SJSA1 (cell line): ENCODE measurements at places on chromosomes 2 and 18. TPM values are rescaled to one million over a fixed set of nuclear protein-coding genes. Genes with fewer than 3 reads are reported as not detected.

Gene RNU2-63P
- total RNA-seq = 34.9 TPM in 1 of 2 replicates, not detected in the other

Gene CYP27C1
- total RNA-seq = 0.63 and 2.7 TPM in 2 replicates

Gene ZSWIM2
- total RNA-seq = not detected in 2 replicates

Gene CD226
- 0.39 TPM in 1 of 2 replicates, not detected in the other for total RNA-seq

Gene SCYGR8
- not detected in 2 replicates for total RNA-seq

Gene CTIF
- 48.2 and 91.5 TPM in 2 replicates for total RNA-seq

Gene CFAP65
- not detected in 2 replicates for total RNA-seq

GRCh38 chr18:48580782-48581181, 42.0 kb downstream of the CTIF start:
- no peak for DNase-seq
- H3K27ac ChIP-seq = no peak overlapping the region
- no peaks in the 10 kb centered on the region for H3K27me3 ChIP-seq
- H3K4me1 ChIP-seq = peaks cover 11% of the 10 kb centered on the region; the same call in 1 of the 2 replicates
- peaks cover 66% of the 10 kb centered on the region for H3K36me3 ChIP-seq

- no peaks in the 10 kb centered on the region for H3K4me1 ChIP-seq
- no peak for DNase-seq
- no peak overlapping the region for H3K27ac ChIP-seq
- H3K27me3 ChIP-seq = no peaks in the 10 kb centered on the region
These were observed 246.7 kb upstream of the EPHA4 start for GRCh38 chr2:221818616-221819320.

DNA sequence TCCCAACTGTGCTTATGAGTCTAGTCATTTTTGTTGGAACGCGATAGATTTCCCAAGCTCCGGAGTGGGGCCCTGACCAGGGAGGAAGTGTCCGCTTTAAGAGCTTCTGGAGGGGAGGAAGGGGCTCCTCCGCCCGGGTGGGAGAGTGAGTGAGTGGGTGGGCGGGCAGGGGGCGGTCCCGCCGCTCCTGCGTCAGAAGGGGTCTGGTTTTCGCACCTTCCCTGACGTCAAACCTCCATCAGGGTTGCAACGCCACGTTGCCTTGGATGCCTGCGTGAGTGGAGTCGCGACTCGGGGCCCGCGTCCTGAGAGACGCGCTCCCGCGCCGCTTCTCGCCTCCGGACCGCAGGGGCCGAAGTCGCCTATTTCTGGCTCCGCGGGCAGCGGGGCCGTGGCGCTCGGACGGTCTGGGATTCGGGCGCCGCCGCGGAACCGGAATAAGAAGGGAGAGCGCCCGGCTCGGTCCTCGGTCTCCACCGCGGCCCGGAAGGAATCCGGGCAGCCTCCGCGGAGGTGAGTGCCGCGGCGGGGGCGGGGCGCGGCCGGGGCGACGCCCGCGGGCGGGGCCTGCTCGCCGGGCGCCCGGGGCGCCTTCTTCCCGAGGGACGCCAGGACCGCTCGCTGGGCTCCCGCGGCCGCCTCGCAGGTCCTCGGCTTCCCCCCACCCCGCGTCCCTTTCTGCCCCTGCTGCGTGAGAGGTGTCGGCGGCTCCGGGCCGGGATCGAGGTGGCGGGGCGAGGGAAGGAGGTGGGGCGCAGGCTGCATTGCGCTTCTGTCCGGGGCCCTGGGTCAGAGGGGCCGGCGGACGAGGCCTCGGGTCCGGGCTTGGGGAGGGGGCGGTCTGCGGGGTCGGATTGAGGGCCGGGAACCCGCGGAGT, at the start of gene ZDBF2:
Gene ZDBF2 (plus strand): TSS at position 230 of the 878 bp plus-strand sequence. CDS start 7,187 bp downstream, outside the sequence.
- H3K36me3 ChIP-seq = peaks cover 5% of the 10 kb centered on the region; the same call in 1 of the 2 replicates

DNA sequence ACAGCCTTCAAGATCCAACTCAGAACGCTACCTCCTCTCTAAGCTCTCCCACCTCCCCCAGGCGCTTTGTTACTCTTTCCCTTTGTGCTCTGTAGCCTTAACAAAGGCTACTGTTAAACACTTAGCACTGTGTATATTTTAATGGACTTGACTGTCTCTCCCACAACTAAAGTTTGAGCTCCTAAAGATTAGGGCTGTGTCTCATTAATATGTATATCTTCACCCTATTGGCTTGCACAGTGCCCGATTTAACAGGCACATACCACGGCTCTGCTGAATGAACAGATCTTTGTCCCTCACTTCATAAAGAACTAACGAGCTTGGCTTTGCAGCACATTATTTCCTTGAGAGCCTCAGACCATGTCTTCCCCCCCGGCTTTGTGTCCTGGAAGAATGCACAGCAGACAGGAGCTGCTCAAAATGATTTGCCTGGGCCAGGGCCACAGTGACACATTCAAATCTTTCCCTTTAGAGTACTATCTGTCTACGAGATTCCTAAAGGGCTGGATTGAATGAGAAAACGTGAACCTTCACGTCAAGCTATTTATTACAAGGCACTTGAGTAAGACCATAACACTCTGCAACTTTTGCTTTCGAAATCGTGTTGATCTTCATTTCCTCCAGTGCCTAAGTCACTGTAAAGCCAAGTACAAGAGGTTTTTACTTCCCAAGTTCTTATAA, 22.1 kb downstream of the ABHD3 start:
- H3K36me3 ChIP-seq = peaks cover 9% of the 10 kb centered on the region; the same call in 1 of the 2 replicates
- H3K27ac ChIP-seq = peak overlapping the region; percentile 63
- no peaks in the 10 kb centered on the region for H3K27me3 ChIP-seq
- no peak for DNase-seq

DNA sequence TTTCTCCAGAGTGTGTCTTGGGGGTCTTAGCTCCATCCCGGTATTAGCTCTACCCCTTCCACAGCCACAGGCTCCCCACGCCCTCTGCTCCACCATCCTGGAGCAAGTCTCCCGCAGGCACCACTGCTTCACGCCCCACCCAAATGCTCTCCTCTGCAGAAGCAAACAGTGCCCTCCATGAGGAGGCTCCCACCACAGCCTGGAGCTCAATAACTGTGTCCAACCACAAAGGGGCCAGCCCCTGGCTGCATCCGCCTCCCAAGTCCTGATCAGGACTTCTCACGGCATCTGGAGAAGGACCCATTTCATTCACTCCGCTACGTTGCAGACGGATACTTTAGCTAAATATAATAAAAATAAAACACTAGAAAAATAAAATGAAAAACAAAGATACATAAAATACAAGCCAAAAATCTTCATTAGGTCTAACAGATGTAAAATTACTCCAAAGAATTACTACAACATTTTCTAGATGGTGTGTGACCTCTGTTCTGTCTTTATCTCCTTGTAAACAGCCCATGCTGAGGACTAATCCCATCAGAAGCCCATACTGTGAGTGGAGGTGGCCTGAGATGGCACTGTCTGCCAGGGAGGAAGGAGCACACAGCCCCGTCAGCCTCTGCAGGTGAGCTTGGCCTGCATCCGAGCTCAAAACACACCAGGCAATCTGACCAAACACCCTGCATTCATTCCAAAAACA, 210.8 kb upstream of the RAB6C start:
- no peak for DNase-seq
- H3K4me3 ChIP-seq = no peak overlapping the region
- H3K4me1 ChIP-seq = no peaks in the 10 kb centered on the region
- no peaks in the 10 kb centered on the region for H3K36me3 ChIP-seq
- no peaks in the 10 kb centered on the region for H3K27me3 ChIP-seq
- H3K27ac ChIP-seq = no peak overlapping the region

DNA sequence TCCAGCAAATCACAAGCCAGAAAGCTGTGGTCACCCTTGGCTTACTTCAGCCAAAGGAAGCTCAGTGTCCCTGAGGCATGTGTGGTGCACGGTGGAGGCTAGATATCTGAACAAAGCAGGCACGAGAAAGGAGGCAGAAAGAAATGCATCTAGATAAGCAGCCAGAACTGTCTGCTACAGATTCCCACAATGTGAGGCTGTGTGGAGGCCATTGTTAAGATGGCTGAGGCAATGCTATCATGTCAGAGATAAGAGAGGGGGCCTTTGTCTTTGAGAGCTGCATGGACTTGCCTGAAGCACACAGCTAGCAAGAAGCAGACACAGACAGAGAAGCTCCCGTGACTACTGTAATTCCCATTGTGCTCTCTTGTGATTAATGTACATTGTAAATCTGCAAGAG, 110.5 kb upstream of the LYPD6 start:
- no peak for DNase-seq
- no peaks in the 10 kb centered on the region for H3K4me1 ChIP-seq
- no peak overlapping the region for H3K4me3 ChIP-seq
- H3K27me3 ChIP-seq = no peaks in the 10 kb centered on the region

- H3K27me3 ChIP-seq = no peaks in the 10 kb centered on the region
- H3K4me1 ChIP-seq = peaks cover 60% of the 10 kb centered on the region
- no peak overlapping the region for H3K4me3 ChIP-seq
- DNase-seq = peak; percentile 21
- H3K36me3 ChIP-seq = no peaks in the 10 kb centered on the region
These were observed 112.7 kb downstream of the MCFD2 start for GRCh38 chr2:46802665-46803546.

- no peak overlapping the region for H3K27ac ChIP-seq
- H3K27me3 ChIP-seq = no peaks in the 10 kb centered on the region
- DNase-seq = no peak
- no peak overlapping the region for H3K4me3 ChIP-seq
- H3K36me3 ChIP-seq = no peaks in the 10 kb centered on the region
- no peaks in the 10 kb centered on the region for H3K4me1 ChIP-seq
These were observed 12.6 kb upstream of the ID2 start for GRCh38 chr2:8669157-8669817.

- no peak for DNase-seq
- H3K27ac ChIP-seq = no peak overlapping the region
- peaks cover 19% of the 10 kb centered on the region for H3K27me3 ChIP-seq
These were observed 25.1 kb downstream of the TIMM21 start for GRCh38 chr18:74173434-74173750.

DNA sequence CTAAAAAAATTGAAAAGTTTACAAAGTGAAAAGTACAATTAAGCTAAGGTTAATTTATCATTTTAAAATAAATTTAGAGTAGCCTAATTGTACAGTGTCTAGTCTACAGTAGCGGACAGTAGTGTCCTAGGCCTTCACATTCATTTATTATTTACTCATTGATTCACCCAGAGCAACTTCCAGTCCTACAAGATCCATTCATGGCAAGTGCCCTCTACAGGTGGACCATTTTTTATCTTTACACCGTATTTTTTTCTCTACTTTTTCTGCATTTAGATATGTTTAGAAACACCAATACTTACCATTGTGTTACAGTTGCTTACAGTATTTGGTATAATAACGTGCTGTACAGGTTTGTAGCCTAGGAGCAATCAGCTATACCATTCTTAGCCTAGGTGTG, 84.1 kb downstream of the TSN start:
- H3K36me3 ChIP-seq = no peaks in the 10 kb centered on the region
- no peak overlapping the region for H3K4me3 ChIP-seq
- H3K27me3 ChIP-seq = peaks cover 18% of the 10 kb centered on the region
- no peak for DNase-seq
- H3K27ac ChIP-seq = no peak overlapping the region
- H3K4me1 ChIP-seq = no peaks in the 10 kb centered on the region

- H3K4me1 ChIP-seq = peaks cover 5% of the 10 kb centered on the region; the same call in 1 of the 2 replicates
- DNase-seq = no peak
- no peaks in the 10 kb centered on the region for H3K36me3 ChIP-seq
- H3K27ac ChIP-seq = no peak overlapping the region
- H3K27me3 ChIP-seq = no peaks in the 10 kb centered on the region
These were observed 498.5 kb upstream of the SETBP1 start for GRCh38 chr18:44181951-44182747.

- no peak overlapping the region for H3K27ac ChIP-seq
- H3K36me3 ChIP-seq = no peaks in the 10 kb centered on the region
- no peaks in the 10 kb centered on the region for H3K4me1 ChIP-seq
- no peaks in the 10 kb centered on the region for H3K27me3 ChIP-seq
These were observed 1999.1 kb upstream of the CELF4 start for GRCh38 chr18:39564716-39565115.

DNA sequence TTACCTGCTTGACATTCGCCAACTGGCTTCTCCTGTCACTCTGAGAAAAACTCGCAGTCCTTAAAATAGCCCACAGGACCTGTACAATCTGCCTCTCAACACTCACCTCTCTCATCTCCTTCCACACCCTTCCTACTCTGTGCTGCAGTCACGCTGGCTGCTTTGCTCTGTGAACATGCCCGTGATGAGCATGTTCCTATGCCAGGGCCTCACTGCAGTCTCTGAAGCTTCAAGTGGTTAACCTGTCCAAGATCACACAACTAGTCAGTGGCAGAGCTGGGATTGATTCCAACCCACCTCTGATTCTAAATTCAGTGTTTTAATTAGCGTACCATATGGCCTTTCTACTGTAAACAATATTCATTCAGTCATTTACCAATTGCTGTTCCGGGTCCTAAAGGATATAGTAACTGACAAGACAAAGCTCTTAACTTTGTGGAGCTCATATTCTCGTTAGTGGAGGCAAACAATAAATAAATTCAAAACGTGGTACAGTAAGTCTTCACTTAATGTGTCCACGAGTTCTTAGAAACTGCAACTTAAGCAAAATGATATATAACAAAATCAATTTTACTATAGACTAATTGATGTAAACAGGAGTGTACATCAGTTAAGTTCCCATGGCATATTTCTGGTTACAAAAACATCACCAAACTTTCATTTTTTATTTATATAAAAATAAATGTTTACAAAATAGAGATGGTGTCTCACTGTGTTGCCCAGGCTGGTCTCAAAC, 38.9 kb upstream of the FBXO11 start:
- H3K27ac ChIP-seq = no peak overlapping the region
- H3K4me1 ChIP-seq = no peaks in the 10 kb centered on the region
- H3K36me3 ChIP-seq = no peaks in the 10 kb centered on the region
- no peak for DNase-seq
- no peaks in the 10 kb centered on the region for H3K27me3 ChIP-seq
- no peak overlapping the region for H3K4me3 ChIP-seq

DNA sequence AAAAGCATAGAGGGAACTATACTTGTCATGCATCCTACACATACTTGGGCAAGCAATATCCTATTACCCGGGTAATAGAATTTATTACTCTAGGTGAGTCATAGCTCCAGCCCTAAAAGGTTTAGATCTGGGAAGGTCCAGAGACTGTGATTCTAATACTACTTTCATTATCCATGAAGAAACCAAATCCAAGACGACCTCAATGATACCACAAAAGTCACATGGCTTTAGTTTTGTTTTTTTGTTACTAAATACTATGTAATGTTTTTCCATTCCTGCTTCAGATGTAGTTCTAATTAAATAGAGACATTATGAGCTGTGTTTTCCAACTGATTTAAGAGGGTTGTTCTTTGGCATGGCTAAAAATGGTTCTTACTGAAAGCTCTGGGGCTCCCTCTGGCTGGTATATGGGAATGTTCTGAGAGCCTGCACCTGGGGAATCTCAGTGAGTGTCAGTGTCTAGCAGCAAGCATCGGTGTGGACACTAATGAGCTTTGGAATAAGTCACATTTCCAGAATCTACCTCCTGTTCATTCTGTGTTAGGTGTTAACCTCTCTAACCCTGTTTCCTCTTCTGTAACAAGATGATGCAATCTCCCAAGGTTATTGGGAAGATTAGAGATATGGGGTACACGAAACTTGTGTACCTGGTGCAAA, 20.5 kb upstream of the IL1RL2 start:
- H3K4me1 ChIP-seq = peaks cover 5% of the 10 kb centered on the region; the same call in 1 of the 2 replicates
- DNase-seq = peak; percentile 62
- no peak overlapping the region for H3K4me3 ChIP-seq

GRCh38 chr2:206004004-206004693, 81.8 kb downstream of the INO80D start:
- peaks cover 37% of the 10 kb centered on the region for H3K36me3 ChIP-seq
- H3K27me3 ChIP-seq = no peaks in the 10 kb centered on the region
- H3K4me3 ChIP-seq = no peak overlapping the region
- H3K4me1 ChIP-seq = no peaks in the 10 kb centered on the region
- H3K27ac ChIP-seq = no peak overlapping the region
- DNase-seq = no peak
